H9 (cell line): ENCODE measurements at places on chromosomes 2 and 18. TPM values are rescaled to one million over a fixed set of nuclear protein-coding genes. Genes with fewer than 3 reads are reported as not detected.

GRCh38 chr2:84878896-84879583 is 1.8 kb downstream of the TRABD2A start:
- DNase-seq: peak; percentile 15

DNA sequence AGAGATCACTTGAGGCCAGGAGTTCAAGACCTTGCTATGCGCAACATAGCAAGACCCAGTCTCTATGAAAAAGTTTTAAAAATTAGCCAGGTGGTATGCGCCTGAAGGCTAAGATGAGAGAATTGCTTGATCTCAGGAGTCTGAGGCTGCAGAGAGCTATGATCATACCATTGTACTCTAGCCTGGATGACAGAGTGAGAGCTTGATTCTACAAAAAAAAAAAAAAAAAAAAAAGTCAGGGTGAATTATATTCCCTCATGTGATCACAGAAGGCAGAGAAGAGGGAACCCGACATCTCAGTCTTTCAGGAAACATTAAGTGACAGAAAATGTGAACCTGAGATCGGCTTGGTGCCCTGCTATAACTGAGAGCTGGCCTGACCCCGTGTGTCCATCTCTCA is 171.2 kb upstream of the MSH6 start:
- no peak for DNase-seq

DNA sequence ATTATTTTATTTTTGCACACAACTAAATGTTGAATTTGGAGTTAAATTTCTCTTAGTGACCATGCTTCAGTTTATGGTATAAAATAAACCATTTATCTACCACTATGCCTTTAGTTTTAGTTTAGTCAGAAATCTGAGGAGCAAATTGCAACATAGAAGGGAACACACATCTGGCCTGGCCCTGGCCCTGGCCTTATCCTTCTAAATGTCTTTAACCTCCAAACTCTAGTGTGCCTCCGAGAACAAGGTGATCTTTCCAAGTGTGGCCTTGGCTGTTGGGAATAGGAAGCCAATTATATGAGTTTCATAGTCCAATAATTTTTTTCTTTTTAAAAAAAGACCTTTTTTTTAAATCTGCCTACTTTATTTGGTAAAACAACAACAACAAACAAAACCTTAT is 31.8 kb upstream of the GREB1L start:
- DNase-seq: no peak

GRCh38 chr2:128321784-128322714 is 3.4 kb upstream of the HS6ST1 start:
- peak; percentile 78 for DNase-seq

- DNase-seq: no peak
These were observed 66.7 kb upstream of the NT5C1B start for GRCh38 chr2:18656048-18656447.

GRCh38 chr2:15993232-15993610 is 52.9 kb downstream of the MYCN start:
- DNase-seq: no peak

GRCh38 chr2:102070058-102070642 is 72.4 kb upstream of the IL1R1 start:
- DNase-seq: no peak

ARID5A gene
- total RNA-seq: 3.8 and 4.5 TPM in 2 replicates

ASAP2 gene
- total RNA-seq: 11.0 and 12.6 TPM in 2 replicates

LIMS4 gene
- 0.55 and 0.70 TPM in 2 replicates for total RNA-seq

RGPD5 gene
- 48.3 and 50.0 TPM in 2 replicates for total RNA-seq

IL1R1 gene
- 0.39 and 0.46 TPM in 2 replicates for total RNA-seq
